A549 (cell line): ENCODE measurements at places on chromosomes 13 and 19.

DNA sequence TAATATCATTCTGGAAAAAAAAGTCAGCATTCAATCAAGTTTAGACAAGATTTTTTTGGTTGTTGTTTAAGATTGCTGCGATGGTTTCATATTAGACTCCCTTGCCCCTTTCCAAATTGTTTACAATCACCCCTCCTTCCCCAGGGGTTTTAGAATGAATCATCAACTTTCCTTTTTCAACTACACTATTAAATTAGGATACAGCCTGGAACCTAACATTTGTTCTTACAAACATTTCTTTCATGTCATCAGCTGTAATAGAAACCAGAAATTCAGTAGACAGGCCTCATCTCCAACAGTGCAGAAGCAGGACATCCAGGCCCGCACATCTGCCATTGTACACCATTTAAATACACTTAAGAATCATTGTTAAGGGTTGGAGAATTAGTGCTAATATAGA, 44.4 kb upstream of the WDFY2 start:
- no peak for DNase-seq

- peak; percentile 17 for DNase-seq
These were observed 676.7 kb upstream of the SPRY2 start for GRCh38 chr13:81017513-81018152.

DNA sequence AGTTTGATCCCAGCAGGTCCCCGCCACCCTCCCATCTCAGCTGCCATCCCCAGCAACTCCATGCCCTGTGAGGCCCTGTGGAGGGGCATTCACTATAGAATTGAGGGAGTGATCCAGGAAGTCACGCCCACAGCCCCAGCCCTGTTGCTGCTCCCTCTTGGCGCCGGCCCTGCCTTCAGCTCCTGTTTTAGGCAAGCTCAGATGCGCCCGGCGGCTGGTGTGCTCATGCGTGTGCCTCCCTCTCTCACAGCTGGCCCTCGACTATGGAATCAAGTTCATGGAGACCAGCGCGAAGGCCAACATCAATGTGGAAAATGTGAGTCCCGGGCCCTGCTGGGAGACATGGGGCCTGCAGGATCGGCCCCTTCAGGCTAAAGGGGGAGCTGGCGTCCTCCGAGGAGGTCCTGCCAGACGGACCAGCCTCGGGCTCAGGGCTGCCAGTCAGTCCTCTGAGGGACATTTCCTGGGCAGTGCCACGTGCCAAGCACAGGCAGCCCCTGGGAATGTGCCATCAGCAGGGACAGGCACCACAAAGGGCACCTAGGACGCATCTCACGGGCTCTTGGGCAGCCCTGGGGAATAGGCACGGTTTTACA, 15.6 kb upstream of the HSH2D start:
- no peak for DNase-seq

- DNase-seq, result no peak
These were observed 55.2 kb downstream of the STARD13 start for GRCh38 chr13:33230178-33230881.

DNA sequence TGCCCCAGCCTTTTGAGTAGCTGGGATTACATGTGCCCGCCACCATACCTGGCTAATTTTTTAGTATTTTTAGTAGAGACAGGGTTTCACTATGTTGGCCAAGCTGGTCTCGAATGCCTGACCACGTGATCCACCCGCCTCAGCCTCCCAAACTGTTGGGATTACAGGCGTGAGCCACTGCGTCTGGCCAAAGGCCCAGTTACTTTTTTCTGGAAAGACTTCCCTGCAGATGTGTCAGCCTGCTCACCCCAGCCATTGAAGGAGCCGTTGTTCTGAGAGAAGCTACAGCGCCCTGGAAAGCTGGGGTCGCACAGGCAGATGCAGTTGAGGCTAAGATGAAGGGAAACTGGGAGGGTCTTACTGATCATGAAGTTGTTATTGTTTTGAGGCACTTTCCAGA, 7.9 kb upstream of the ZNF626 start:
- no peak for DNase-seq

DNA sequence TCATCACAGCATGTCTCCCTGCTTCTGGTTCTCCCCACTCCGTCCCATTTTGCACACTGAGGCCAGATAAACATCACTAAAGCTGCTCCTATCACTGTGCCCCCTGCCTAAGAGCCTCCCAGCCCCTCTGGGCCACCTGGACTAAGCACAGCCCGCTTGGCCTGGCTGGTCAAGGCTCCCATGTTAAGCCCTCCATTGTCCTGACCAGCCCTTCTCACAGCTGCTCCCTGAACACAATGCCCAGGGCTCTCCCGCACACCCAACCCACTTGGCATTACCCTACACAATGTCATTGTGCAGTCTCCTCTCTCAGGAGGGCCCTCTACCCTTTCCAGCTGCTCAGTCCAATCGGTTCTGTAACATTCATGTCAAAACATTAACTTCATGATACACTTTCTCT, 133.4 kb downstream of the NUFIP1 start:
- no peak for DNase-seq
